NCI-H446 (cell line): ENCODE measurements at places on chromosomes 6 and 20.

GRCh38 chr6:72954716-72955115 is 270.6 kb downstream of the KHDC1L start:
- peak; percentile 32 for DNase-seq

DNA sequence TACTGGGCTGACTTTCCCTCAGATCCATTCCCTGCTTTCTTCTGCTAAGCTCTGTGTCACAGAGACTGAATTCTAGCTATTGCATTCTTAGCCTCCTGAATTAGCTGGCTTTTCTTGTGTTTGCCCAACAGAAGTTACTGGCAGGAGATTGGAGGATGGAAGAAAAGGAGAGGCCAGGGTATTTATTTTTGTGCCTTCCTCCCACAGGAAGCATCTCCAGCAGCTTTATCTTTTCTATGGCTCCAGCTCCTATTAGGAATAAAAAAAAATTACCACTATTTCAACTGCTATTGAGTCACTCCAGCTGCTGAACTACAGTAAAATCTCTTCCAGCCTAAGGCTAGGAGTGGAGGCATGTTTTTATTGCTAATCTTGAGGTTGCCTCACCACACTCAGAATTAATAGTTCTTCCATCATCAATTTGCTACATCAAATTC is 492.4 kb downstream of the RFPL4B start:
- DNase-seq, result no peak

DNA sequence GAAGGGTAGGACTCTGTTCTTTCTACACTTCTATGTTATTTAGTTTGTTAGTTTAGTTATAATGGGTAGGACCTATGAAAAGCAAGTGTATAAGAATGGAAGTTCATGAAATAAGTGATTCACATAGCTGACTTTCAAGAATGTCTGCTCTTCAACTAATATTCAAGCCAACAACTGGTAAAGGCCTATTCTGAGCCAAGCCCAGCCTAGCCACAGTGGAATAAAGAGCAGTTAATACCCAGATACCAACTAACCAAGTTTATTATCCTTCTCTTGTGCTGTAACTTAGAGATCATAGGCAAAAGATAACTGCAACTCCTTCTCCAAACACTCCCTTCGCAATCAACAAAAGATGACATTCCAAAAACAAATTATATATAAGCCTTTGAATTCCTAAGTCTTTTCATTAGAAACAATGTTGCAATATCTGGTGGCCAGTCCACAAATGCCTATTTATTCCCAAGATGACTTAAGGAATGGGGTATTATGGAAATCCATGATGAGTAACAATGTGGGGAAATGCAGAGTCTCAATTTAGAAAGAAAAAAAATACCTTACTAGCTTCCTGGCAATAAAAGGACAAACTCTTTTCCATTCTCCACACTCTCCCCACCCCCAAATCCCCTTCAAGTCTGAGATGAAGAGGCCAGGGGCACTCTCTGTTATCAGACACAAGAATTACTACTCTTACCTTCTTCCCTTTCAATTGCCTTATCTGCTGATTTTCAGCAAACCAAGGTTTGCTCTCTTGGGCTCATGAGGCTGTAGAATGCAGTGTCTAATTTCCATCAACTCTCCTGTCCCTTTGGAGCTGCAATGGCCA is 27.4 kb downstream of the BTBD9 start:
- DNase-seq, result no peak

GRCh38 chr20:45154183-45154582 is 20.5 kb upstream of the PI3 start:
- DNase-seq, result no peak

GRCh38 chr20:6140947-6141346 is 18.1 kb upstream of the FERMT1 start:
- DNase-seq, result no peak

- no peak for DNase-seq
Observed at GRCh38 chr20:3727401-3728021, 5.0 kb upstream of the HSPA12B start.

DNA sequence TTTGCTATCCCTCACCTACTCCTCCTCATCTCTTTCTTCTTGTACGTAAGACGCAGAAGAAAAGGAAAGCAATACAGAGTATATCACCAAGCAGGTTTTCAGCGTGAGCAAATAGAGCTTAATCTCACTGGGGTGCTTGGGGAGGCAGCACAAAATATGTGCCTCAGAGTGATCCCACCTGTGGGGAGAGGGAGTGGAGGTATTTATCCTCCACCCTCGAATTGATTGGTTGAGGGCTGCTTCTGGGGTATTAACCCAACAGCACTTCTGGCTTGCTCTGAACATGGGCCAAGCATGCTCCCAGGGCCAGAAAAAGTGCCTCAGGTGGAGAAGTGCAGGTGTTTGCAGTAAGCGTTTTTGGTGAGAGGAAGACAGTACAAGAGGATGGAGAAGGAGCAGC is 78.5 kb upstream of the EYA2 start:
- DNase-seq, result no peak

- DNase-seq, result no peak
Observed at GRCh38 chr20:48898896-48899530, 22.5 kb upstream of the ARFGEF2 start.

- no peak for DNase-seq
Observed at GRCh38 chr20:5570452-5570851, 179.7 kb upstream of the SHLD1 start.

GRCh38 chr6:43402820-43403219 is 24.5 kb upstream of the ABCC10 start:
- no peak for DNase-seq
